ENCODE measurements at places on chromosomes 7 and 10. TPM values are rescaled to one million over a fixed set of nuclear protein-coding genes. Genes with fewer than 3 reads are reported as not detected.

GRCh38 chr10:113284635-113285034 is 268.2 kb upstream of the HABP2 start:
- H3K4me3 ChIP-seq: no peak overlapping the region
- DNase-seq: no peak
- H3K27ac ChIP-seq: no peak overlapping the region
- no peaks in the 10 kb centered on the region for H3K36me3 ChIP-seq
- peaks cover 3% of the 10 kb centered on the region for H3K27me3 ChIP-seq
- H3K4me1 ChIP-seq: no peaks in the 10 kb centered on the region

GRCh38 chr10:62616885-62617590 is 187.5 kb upstream of the ADO start:
- DNase-seq: no peak
- no peaks in the 10 kb centered on the region for H3K36me3 ChIP-seq
- H3K4me1 ChIP-seq: peaks cover 73% of the 10 kb centered on the region
- H3K27ac ChIP-seq: no peak overlapping the region

DNA sequence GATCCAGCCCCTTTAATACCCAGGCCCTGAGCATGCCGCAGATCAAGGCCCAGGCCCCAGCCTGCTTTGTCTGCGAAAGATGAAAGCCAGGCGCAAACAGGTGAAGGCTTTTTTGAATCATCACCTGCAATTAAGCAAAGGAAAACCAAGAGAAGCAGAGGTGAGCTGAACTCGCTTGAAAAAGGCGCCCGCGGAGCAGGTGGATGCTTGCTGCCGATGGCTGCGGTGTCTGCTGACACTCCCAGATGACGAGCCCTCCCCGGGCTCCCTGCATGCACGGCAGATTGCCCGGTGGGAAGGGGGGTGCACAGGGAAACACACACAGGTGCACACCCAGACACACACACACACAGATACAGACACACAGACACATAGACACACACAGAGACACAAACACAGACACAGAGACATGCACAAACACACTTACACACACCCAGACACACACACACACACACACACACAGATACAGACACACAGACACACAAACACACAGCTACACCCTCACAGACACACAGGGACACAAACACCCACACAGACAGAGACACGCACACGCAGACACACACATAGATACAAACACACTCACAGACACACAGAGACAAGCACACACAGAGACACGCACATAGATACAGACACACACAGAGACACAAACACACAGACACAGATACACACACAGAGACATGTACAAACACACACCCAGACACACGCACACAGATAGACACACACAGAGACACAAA is 142.6 kb upstream of the RNF32 start:
- H3K27ac ChIP-seq: no peak overlapping the region
- H3K36me3 ChIP-seq: no peaks in the 10 kb centered on the region
- H3K4me1 ChIP-seq: no peaks in the 10 kb centered on the region
- H3K27me3 ChIP-seq: peaks cover 2% of the 10 kb centered on the region
- H3K4me3 ChIP-seq: no peak overlapping the region
- no peak for DNase-seq

DNA sequence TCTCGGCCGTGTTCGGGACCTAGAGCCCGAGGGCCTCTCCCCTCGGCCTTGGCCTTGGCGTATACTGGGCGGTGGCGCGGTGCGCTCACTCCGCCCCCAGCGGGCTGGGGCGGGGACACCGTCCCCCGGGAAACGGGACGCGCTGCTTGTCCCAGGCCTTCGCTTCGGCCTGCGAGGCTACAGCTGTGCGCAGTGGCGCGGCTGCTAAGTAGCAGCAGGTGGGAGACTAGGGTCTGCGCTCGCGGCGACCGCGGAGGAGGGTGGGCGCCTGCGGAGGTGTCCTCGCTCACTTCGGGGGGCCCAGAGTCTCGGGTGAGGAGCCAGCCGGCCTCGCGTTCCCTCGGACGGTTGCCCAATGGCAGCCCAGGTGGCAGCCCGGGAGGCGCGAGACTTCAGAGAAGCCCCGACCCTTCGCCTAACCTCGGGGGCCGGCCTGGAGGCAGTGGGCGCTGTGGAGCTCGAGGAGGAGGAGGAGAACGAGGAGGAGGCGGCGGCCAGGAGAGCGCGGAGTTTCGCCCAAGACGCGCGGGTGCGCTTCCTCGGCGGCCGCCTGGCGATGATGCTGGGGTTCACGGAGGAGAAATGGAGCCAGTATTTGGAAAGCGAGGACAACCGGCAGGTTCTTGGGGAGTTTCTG is at the start of gene DNAH11:
Gene DNAH11 (plus strand): TSS at position 149 of the 637 bp plus-strand sequence. CDS start 207 bp downstream, at position 356.
- DNase-seq: peak; percentile 18
- H3K27me3 ChIP-seq: peaks cover 65% of the 10 kb centered on the region
- H3K4me1 ChIP-seq: peaks cover 9% of the 10 kb centered on the region
- H3K27ac ChIP-seq: peak within 1 kb of the TSS; percentile 34

GRCh38 chr7:106357675-106358074 is 72.9 kb upstream of the NAMPT start:
- no peak for DNase-seq
- H3K4me1 ChIP-seq: peaks cover 8% of the 10 kb centered on the region
- H3K36me3 ChIP-seq: no peaks in the 10 kb centered on the region
- no peak overlapping the region for H3K4me3 ChIP-seq
- peaks cover 27% of the 10 kb centered on the region for H3K27me3 ChIP-seq

GRCh38 chr10:115417585-115418265 is 324.6 kb downstream of the ATRNL1 start:
- H3K27ac ChIP-seq: no peak overlapping the region
- no peaks in the 10 kb centered on the region for H3K27me3 ChIP-seq
- no peak overlapping the region for H3K4me3 ChIP-seq

DNA sequence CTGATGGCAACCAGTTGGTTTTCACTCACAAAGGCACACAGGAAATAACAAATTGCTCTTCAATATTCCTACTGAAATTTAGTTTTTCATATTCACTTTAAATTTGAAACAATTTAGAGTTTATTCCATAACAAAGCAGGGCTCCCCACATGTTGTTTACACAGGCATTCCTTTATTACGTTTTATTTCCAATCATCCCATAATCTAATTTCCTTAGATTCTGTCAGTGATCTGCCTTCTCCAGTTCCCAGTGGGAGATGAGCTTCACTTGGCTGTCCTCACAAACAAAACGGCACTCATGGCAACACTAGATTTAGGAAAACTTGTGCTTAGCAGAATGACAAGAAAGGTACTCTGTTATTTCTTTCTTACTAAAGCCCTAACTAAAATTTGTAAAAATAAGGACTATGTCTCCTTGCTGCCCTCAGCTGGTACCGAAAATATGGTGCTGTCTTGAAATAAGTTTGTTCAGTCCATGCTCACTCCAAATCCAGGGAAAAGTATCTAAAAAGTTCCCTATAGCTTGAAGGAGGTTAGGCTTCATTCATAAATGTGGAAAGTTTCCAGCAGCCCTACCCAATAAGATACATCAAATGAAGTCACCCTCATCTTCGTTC is 23.0 kb downstream of the PHYH start:
- no peak overlapping the region for H3K4me3 ChIP-seq
- no peak for DNase-seq
- peaks cover 7% of the 10 kb centered on the region for H3K36me3 ChIP-seq
- no peak overlapping the region for H3K27ac ChIP-seq
- H3K4me1 ChIP-seq: no peaks in the 10 kb centered on the region
- H3K27me3 ChIP-seq: no peaks in the 10 kb centered on the region

- H3K36me3 ChIP-seq: peaks cover 82% of the 10 kb centered on the region
- H3K27me3 ChIP-seq: no peaks in the 10 kb centered on the region
- no peak overlapping the region for H3K27ac ChIP-seq
- peaks cover 19% of the 10 kb centered on the region for H3K4me1 ChIP-seq
- H3K4me3 ChIP-seq: no peak overlapping the region
Measured at GRCh38 chr10:1114719-1115606, 58.8 kb downstream of the WDR37 start.

ALOX5 gene
- 0.21 TPM for total RNA-seq
